Right renal pelvis (tissue), 4 donors: ENCODE measurements at places on chromosomes 11 and 22.

DNA sequence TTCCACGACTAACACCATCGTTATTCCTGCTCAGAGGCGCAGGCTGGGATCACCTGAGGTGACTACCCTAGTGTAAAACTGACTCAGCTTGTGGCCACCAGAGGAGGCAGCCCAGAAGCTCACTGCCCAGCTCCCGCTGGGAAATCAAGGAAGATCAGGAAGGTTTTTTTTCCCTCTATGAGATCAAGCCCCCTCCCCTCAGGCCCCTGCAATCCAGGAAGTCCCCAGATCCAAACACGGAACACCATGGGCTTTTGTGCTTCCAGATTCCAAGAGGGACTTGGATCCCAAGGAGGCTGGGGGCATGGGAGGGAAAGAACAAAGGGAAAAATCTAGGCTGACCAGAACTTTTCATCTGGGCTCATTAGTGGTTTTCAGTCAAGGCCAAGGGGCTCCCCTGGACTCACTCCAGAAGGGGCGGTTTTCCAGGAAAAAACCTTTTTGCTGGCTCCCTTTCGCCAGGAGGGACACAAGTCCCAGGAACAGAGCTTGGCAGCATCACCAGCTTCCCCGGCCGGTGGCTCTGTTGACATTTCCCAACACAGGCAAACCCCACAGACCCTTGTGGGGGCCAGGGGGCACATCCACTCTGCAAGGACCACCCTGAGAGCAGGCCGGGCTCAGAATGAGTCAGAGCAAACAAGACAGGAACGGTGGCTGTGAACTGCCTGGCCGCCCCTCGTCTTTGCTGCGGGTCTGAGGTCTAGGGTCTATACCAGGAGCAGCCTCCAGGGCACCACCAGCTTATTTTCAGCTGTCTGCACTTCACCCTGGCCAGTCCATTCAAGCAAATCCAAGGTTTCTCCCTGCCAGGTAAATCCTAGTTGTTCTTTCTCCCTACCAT is 36.8 kb downstream of the MYH9 start:
- no peak for DNase-seq

- DNase-seq = no peak
Observed at GRCh38 chr22:32725369-32725988, 76.0 kb upstream of the TIMP3 start.

GRCh38 chr11:74446532-74446938 is 20.8 kb downstream of the KCNE3 start:
- no peak for DNase-seq

DNA sequence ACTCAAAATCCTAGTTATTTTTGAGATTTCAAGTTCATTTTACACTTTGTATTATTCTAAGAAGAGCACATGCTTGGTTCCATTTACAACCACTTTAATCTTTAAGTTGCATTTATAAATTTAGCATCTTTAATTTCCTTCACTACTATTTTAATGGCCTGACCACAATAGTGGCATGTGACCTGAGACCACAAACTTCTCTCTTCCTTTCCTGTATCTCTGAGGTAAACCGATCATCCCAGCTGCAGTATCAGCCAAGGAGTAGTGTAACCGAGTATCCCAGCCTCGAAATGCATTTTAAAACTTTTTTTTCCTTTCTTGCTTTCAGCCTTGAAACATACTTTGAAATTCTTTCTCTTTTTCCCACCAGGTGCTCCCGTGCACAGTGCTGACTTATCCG is 28.7 kb upstream of the CBX6 start:
- DNase-seq = no peak

GRCh38 chr11:104823657-104824056 is 74.6 kb downstream of the CASP12 start:
- no peak for DNase-seq

- DNase-seq = no peak
Observed at GRCh38 chr11:9851366-9851765, 187.5 kb downstream of the SWAP70 start.

DNA sequence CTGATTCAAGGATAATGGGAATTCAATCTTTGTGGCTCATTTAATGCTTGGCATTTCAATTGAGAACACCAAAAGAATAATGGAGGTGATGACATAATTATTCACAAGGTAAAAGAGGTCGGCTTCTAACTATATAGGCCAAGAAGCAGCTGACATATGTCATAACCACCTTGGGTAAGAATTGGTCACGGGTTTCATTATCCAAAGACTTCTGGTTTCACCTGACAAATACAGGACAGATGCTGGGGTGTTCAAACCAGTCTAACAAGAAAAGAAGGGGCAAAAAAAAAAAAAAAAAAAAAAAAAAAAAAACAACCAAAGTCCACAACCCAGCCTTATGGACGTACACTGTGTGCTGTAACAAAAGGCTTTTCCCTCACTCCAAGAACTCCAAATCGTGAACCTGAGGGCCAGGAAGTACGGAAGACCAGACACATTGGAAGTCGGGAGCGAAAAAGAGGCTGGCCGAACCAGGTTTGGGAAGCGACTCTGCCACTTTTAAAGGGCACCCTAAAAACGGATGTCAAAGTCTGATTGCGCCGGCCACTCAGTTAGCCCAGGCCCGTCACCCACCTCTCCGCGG is 385 bp downstream of the HARBI1 start:
- DNase-seq = no peak

DNA sequence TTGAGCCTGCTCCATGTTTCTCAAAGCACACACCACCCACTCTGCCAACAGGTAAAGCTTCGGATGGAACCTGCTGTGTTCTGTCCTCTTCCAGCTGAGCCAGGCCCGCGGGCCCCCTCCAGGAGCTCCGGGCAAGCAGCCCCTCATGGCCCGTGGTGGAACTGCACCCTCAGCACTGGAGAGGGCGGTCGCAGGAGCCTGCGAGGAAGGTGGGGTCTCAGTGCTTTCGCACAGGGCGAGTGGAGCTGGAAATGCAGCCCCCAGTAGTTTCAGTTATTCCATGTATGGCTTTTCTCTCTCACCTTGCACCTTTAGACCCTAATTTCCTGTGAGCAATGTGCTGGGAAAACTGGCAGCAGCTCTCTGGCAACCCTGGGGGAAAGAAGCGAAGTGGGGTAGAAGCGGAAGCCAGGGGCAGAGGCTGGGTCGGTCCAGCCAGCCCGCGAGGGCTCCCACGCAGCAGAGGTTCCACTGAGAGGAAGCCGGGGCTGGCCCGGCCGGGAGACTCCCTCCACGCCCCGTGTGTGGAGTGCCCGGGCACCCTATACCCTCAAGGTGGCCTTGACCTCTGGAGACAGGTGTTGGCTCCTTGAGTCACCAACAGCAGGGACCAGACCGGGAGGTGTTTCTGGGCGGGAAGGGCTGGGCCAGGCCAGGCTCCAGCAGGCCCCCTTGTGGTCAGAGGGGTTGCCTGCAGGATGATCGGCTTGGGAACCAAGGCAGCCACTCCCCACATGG is 119.9 kb upstream of the TMEM45B start:
- DNase-seq = peak; percentile 53

DNA sequence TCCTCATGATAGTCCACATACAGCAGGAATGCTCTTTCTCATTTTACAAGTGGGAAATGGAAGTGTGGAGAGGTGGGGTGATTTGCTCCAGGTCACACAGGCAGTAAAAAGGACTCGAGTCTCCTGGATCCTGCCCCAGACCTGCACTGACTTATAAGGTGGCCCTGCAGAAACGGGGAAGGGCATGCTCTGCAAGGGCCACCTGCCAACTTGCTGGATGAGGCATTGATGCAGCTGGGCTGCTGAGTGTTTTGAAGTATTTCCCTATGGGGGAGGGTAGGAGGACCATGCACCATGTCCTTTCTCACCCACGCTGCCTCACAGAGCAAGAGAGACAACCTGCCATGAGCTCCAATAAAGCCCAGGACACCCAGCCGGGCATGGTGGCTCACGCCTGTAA is 36.9 kb downstream of the OR6Q1 start:
- no peak for DNase-seq

DNA sequence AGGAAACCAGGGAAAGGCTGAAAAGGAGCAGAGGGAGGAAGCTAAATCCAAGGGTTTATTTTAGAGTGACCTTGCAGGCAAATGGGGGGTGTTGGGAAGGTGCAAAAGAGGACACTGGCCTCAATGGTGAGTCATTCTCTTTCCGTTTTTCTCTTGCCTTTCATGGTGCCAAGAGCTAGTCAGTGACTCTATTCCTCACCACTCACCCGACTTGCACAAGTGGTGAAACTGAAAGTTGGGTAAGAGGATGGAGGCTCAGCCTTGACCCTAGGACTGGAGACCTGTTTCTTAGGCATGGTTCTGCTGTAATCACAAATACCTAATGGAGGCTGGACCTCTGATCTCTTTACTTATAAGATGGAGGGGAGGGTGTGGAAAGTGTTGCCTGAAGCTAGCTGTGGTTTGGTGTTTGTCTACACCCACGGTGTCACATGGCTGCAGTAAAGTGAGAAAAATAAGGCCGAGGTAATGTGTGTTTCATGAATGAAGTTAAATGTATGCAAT is 67.3 kb upstream of the CREB3L1 start:
- no peak for DNase-seq

DNA sequence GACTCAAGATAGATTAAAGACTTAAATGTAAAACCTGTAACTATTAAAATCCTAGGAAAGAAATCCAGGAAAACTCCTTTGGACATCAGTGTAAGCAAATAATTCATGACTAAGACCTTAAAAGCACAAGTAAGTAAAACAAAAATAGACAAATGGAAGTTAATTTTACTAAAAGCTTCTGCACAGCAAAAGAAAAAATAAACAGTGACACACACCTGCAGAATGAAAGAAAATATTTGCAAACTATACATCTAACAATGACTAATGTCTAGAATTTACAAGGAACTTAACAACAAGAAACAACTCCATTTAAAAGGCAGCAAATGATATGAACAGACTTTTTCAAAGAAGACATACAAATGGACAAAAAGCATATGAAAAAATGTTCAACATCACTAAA is 359.1 kb downstream of the LUZP2 start:
- DNase-seq = no peak

DNA sequence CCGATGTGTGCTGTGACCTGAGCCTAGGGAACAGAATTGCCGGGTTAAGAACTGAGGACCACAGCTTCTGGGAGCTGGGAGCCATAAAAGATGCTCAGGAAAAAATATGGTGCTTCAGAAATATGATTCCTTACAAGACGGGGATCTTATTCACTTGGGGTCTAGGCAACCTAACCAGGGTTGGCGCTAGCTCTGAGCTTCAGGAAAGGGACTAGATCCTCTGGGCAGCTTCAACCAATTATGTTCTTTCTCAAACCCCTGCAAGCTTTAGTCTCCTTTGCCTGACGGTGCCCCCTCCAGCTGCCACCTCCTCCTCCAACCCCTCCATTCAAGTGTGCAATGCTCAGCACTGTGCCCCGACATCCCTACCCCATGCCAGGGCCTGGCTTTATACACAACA is 634.1 kb upstream of the CADM1 start:
- no peak for DNase-seq

DNA sequence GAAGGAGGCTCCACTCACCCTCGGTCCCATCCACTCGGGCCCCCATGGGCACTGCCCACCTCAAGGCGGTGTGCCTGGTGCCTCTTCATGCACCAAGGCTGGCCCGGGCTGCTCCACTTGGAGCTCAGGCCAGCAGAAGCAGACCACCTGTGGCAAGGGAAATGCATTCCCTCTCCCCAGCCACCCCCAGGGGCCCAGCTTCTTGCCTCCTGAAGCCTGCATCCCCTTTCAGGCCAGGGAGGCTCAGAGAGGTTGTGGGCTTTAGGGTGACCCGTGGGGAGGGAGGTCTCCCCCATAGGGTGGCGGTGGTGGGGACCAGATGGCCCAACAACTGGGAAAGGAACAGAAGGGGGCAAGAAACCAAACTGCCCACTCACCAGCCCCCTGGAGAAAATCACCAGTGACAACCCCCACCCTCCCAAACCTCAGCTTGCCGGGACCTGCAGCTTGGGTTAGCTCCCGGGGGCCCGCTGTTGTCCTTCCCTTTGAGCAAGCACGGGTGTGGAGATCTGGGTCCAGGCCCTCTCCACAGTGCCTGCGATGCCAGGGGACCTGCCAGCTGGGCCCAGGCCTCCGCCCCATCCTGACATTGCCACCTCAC is 8.4 kb downstream of the CBX6 start:
- no peak for DNase-seq

- no peak for DNase-seq
Observed at GRCh38 chr11:131326829-131327228, 43.6 kb upstream of the NTM start.

GRCh38 chr11:27115051-27115650 is 74.5 kb downstream of the BBOX1 start:
- no peak for DNase-seq

DNA sequence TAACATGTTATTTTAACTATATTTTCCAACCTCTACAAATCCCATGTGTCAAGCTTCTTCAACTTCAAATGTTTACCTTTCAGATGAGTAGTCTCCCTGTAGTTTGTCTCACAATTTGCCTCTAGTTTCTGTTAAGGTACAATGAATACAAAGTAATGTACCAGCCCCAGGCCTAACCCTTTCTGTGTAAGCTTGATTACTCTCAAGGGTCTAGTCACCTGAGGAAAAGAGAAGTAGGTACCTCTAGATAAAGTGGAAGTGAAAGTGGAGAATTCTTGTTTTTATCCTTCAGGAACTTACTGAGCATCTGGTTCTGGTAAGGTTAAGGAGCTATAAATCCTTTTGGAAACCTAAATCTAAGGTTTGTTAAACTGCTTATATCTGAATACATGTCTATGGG is at the start of gene OR51A7:
OR51A7 (plus strand) TSS at position 300 of the 400 bp plus-strand sequence. CDS start 3,587 bp downstream, outside the sequence.
- DNase-seq = no peak

DNA sequence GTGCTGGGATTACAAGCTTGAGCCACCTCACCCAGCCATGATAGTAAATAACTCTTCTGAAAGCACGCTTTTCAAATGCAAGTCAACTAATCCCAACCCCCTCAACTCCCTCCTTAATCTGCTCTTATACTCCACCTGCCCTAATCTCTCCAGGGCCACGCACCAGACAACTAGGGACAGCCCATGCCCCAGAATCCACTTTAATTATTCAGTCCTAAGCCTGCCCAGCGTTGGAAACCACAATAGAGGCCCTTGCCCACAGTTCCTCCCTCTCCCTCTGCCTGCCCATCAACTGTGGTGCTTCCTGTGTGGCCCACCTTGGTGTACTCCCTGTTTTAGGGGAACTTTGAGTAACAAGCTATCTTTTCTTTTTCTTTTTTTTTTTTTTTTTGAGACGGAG is 2.7 kb upstream of the VPREB3 start:
- DNase-seq = no peak

GRCh38 chr11:73412308-73412707 is 36.1 kb downstream of the RELT start:
- DNase-seq = no peak

DNA sequence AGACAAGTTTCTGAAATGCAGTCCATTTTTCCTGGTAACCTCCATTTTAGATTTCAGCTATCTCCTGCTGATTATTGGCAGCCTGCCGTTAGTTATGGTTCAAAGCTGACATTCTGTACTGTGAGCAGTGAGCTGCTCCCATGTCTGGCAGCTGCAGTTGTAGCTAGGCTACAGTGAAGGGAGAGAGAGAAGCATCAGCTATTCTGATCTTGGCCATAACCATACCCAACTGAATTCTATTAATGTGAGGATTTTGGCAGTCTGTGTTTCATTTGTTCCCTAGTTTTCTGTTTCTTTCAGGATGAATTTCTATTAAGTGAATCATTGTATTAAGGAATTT is 33.4 kb downstream of the SIK2 start:
- DNase-seq = no peak

DNA sequence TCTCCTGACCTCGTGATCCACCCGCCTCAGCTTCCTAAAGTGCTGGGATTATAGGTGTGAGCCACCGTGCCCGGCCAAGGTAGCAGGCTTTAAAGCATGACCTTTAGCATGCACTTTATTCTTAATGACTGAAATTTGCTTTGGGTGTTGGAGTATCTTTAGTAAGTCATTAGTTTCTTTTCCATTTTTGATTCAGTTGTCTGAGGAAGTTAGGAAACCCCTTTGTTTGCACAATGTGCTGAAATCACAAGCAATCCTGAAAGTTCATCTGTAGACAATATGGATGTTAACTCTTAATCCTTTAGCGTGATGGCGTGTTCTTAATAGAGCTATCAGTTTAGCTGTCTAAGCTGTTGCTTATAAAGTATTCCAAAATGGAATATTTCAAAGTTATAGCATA is 16.8 kb downstream of the SDHD start:
- no peak for DNase-seq
